Stimulated activated naive CD8-positive, alpha-beta T cell treated with anti-CD3 and anti-CD28 coated beads, Interleukin-15, amount 100 ng/mL, for 72 hours (primary cell): ENCODE measurements at places on chromosomes 3 and 15.

- DNase-seq, result no peak
These were observed 59.5 kb downstream of the ABCC5 start for GRCh38 chr3:183958226-183958625.

DNA sequence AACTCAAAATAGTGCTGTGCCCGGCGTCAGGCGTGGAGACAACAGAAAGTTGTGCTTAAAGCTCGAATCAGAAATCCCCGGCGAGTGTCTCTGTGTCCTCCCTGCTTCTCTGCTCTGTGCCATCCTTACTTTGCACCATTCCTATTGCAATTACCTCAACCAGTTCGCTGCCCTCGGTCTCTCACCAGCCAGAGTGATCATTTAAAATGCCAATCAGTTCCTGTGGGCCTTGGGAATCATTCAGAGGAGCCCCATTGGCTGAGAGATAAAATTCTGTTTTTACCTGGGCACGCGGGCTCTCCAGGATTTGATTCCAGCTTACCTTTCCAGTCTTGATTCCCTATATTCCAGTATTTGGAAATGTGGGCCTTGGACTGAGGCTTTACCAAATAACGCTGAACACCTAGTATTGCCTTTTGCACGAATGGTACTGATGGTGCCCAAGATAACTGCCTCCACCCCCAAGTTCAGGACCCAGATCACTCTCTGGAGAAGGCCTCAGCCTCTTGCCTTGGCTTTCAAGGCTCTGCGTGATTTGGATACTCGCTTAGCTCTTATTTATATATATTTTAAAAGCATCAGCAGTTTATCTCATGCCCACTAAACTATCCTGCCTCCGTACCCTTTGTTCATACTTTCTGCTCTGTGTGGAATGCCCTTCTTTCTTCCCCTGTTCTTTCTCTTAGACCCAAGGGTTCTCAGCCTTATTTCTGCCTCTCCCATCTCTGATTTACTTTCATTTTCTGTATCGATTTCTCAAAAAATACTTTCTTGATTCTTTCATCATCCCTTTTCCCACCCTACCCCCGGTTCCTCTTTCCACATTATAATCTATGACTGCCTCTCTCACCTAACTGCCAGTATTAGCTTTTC is 863 bp downstream of the PSMA4 start:
- DNase-seq, result peak; percentile 40

- DNase-seq, result no peak
These were observed 75.4 kb downstream of the CDC25A start for GRCh38 chr3:48112813-48113212.

GRCh38 chr3:182245059-182245458 is 533.3 kb downstream of the SOX2 start:
- DNase-seq, result no peak

- no peak for DNase-seq
These were observed 40.2 kb downstream of the CMTM8 start for GRCh38 chr3:32278714-32279113.

GRCh38 chr3:52886049-52886730 is 11.2 kb downstream of the STIMATE start:
- DNase-seq, result no peak

GRCh38 chr3:29977360-29977759 is 629.0 kb upstream of the TGFBR2 start:
- DNase-seq, result no peak

DNA sequence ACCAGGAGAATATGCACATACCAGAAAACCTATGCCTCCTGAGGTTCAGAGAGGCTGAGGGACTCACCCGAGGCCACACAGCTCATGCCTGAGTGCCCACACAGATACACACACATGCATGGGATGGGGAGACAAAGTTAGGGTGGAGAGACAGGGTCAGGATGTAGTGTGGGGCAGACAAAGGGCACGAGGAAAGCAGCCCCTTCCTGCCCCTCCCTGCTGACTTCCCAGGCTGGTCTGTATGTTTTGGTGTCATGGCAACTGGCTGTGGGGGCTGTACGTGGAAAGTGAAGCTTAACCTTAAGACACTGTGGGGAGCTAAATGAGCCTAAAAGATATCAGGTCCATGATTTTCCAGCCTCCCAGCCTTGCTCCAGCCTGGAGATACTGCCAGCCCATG is 57.8 kb downstream of the EPHB3 start:
- DNase-seq, result no peak

GRCh38 chr3:86951322-86951721 is 39.6 kb downstream of the VGLL3 start:
- no peak for DNase-seq

DNA sequence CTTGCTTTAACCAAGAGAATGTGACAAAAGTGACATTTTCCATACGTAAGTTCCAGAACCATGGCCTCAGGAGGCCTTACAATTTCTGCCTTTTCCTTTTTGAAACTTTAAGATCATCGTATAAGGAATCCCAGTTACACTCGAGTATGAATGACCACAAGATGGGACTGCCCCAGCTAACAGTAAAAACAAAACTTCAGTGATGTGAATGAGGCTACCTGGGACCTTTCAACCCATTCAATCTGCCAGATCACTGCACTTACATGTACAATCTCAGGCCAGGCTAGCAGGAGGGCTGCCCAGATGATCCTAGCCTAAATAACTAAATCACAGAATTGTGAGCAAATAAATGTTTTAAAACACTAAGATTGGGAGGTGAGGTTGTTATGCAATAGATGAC is 328.8 kb downstream of the CNTN6 start:
- DNase-seq, result no peak

DNA sequence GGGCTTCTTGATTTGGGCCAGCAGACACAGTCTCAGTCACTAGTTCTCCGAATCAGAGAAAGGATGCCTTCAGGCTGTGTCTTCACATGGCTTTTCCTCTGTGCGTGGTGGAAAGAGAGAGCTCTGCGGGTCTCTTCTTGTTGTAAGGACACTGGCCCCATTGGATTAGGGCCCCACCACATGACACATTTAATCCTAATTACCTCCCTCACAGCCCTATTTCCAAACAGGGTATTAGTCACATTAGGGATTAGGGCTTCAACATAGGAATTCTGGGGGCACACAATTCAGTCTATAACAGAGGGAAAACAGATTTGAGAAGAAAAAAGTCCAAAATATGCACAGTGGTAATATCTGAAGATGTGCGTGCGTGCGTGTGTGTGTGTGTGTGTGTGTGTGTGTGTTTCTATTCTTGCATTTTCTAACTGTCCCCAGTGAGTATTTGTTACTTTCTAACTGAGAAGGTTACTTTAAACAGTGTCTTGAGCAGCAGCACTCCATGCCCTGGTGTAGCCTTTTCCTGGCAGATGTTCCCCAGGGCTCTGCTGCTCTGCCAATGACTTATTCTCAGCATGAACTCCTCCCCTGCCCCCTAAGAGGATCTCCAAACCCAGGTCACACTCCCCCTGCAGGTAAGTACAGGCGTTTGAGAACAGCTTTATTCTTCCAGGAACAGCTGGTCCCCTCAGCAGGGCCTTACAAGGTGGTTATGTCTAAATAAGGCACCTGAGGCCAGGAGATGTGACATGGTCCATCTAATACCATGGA is 72.9 kb downstream of the RPL39L start:
- DNase-seq, result peak; percentile 58

- DNase-seq, result no peak
These were observed 117.8 kb downstream of the TMEM266 start for GRCh38 chr15:76177491-76178040.

DNA sequence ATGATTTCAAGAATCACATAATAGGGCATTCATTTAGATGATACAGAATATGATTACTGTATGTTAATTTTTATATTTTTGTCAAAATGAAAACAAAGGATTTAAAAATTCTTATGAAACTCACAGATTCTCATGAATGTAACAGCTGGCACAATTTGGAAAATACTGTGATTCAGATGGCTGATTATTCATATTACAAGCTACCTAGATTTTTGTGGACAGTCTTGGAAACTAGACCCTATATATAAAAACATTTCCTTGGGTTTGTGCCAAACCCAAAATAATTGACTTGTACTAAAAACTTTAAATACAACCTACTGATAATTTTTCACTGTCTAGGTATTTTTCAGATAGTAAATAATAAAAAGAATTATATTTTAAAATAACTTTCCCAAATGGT is 26.2 kb downstream of the ZBED2 start:
- no peak for DNase-seq

- DNase-seq, result no peak
These were observed 102.2 kb downstream of the ABI3BP start for GRCh38 chr3:100891033-100891432.

DNA sequence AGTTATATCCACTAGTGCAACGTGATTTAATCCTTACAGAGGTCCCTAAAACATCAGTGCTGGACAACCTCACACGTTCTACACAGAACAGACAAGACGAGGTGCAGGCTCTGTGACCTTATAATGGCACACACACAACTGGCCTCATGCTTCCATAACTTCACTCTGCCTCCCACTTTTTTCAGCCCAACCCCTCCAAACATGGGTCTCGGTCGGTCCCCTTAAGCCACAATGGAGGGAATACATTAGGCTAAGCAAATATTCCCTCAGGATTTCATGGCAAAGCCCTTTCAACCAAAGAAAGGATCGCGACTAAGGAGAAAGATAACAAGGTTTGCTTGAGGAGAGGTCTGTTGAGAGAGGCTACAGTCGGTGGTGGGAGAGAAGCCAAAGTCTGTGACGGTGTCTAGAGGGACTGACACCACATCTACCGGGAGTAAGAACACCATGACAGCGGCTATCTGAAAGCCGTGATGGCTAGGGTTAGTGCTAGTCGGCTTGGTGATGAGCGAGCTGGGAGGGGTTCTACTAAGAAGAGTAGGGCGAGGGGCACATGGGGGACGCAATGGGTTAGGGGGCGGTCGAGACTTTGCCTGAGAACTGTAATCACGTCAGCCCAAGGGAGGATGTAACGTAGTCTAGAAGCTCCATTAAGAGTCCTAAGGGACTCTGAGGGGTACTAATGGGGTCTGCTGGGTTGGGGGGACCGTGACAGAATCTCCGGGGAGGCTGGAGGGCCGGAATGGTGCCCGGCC is 1.0 kb downstream of the MYO9A start:
- no peak for DNase-seq

DNA sequence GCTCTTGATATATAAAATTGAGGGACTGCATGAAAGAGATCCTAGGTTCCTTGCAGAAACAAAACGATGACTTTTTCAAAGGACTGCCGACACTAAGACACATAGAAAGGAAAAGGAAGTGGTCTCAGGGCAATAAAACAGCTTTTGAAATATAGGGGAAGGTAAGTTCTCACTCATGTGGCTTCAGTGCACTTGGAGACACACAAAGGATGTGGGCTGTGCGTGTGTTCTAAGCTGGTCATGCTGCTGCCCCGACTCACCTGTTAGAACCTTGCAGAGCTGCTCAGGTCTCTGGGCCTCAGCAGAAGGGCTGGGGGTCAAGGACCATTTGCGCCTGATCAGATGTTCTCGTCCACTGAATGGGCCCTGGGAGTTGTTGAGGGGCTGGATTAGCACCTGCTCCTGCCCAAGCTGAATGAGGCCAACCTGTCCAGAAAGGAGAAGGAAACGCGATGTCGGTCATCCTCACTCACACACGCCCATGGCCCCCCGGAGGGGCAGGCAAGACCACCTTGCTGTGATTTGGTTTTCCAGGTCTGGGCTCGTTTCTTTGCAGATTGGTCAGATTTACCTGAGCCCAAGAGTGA is 11.1 kb downstream of the ADAMTS17 start:
- DNase-seq, result peak; percentile 24

DNA sequence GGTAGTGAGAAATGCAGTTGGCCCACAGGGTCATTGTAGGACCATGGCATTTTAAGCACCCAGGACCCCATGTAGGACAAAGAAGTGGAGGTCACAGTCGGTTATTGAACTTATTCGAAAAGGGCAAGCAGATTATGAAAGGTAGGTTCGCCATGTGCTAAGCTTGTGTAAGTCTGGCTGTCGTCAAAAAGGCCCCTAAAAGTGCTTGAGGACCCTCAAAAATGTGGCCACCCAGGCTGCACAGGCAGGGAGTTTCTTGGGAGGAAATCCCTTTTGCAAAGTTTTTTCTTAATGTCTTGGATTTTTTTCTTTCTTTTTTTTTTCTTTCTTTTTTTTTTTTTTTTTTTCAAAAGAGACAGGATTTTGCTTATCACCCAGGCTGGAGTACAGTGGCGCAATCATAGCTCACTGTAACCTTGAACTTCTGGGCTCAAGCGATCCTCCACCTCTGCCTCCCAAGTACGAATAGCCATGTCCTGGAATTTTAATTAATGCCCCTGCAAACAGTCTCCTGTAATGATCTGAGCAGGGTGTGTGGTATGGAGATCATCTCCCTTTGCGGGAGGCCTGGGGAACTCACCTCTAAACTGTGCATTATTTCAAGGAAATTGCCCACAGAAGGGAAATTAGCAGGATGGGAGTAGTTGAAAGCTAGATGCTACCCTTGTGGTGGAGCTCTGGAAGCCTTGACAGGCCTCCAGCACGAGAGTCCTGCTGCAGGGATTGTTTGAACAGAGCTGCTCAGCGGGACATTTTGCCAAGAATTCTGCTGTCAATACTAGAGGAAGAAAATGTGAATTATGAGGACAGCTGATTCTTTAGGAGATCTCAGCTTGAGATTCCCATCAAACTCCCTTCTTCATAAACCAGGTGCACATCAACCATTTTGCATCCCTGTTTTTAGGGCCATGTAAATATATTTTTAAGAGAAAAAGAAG is 28.4 kb downstream of the THSD4 start:
- no peak for DNase-seq

- no peak for DNase-seq
These were observed 10.7 kb downstream of the SLC33A1 start for GRCh38 chr3:155843569-155843968.

DNA sequence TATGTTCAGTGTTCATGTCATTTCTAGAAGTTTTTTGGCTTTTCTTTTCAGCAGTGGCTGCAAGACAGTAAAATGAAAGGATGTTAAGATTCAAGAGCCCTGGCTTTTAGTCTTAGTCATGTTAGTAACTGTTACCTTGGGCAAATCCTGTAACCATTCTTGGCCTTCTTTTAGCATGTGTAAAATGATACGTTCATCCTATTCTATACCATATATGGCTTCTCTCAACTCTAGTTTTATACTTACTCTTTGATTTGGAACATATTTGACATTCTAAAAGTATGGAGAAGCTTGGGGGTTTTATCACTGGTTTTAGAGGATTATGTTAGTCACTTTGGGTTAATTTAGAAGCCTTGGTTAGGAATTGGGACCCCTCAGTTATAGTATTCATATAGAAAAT is 20.1 kb downstream of the GTF2E1 start:
- DNase-seq, result no peak

DNA sequence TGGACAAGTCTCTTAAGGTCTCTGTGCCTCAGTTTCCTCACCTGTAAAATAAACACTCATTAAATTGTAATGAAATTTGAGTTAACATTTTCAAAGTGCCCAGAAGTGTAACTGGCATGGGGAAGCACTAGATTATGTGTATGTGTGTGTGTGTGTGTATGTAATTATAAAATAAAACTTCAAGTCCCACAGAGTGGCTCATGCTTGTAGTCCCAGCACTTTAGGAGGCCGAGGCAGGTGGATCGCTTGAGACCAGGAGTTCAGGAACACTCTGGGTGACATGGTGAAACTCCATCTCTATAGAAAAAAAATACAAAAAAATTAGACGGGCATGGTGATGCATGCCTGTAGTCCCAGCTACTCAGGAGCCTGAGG is 403.4 kb downstream of the IL5RA start:
- no peak for DNase-seq
